ENCODE measurements at places on chromosomes 1 and 21. TPM values are rescaled to one million over a fixed set of nuclear protein-coding genes. Genes with fewer than 3 reads are reported as not detected.

DNA sequence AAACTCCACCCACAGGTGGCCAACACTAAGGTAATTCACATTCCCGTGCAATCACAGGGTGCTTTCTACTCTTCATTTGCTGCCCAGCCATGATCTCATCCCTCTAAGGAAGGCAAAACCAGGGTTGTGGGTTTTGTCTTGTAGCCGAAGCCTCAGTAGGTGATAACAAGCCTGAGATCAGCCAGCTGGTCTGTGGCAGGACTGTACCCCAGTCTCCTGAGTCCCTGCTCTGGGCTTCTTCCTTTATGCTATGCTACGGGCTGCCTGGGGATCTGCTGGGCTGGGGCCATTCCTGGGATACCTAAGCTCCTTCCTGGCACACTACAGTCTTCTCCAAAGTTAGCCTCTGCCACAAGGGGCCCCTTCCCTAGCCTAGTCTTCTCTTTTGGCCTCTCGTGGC lies 9.8 kb downstream of the PPFIA4 start:
- peak; percentile 32 for DNase-seq

- peak; percentile 21 for DNase-seq
These were observed 23.9 kb downstream of the RAB3B start for GRCh38 chr1:51966559-51966958.

GRCh38 chr1:238980053-238980452 lies 406.3 kb upstream of the CHRM3 start:
- DNase-seq: no peak

- DNase-seq: peak; percentile 68
These were observed 144.5 kb upstream of the TMEM51 start for GRCh38 chr1:15008783-15009729.

Gene LCE2B
- total RNA-seq: not detected

Measured in fibroblast of villous mesenchyme (primary cell).